ENCODE measurements at places on chromosomes 7 and 10. TPM values are rescaled to one million over a fixed set of nuclear protein-coding genes. Genes with fewer than 3 reads are reported as not detected.

The OR2A1 gene
- not detected for total RNA-seq

- DNase-seq, result no peak
Observed at GRCh38 chr7:108480311-108480710, 24.1 kb upstream of the NRCAM start.

The ZNF853 gene
- total RNA-seq, result 3.7 TPM

The ARID5B gene
- 15.7 TPM for total RNA-seq

The NEUROG3 gene
- 0.14 TPM for total RNA-seq

DNA sequence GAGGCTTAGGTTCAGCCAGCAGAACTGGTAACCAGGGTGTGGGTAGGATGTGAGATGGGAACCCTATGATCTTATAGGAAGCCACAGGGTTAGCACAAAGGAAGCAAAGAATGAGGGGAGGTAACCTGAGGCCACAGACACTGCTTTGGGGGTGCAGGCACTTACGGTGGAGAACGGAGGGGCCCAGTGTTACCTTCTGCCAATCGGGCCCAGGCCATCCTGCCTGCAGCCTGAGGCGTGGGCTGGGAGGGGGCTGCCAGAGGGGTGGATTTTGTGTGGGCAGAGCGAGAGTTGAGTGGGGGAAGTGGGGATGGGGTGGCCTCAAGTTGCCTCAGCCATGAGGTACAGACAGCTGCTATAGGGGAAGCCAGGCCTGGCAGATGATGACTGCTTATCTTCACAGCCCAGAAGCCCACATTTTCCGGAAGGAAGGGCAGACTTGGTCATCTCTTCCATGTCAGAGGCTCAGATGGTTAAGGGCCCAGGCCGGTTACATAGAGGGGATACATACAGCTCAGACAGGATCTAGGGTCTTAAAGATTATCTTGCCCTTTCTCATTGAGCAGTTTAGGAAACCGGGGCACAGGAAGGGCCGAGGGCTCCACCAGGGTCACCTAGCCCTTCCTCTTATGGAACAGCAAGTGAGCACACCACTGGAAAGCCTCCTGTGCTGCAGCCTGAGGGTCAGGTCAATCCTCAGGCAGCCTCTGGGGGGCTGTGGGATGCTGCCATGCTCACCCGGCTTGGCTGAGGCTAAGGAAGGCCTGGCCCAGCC lies 24.4 kb upstream of the VSIR start:
- DNase-seq, result no peak

GRCh38 chr10:128028508-128029289 lies 97.5 kb downstream of the MKI67 start:
- DNase-seq, result no peak

The KLF14 gene
- 0.64 TPM for total RNA-seq

The KCNIP2 gene
- total RNA-seq, result not detected

DNA sequence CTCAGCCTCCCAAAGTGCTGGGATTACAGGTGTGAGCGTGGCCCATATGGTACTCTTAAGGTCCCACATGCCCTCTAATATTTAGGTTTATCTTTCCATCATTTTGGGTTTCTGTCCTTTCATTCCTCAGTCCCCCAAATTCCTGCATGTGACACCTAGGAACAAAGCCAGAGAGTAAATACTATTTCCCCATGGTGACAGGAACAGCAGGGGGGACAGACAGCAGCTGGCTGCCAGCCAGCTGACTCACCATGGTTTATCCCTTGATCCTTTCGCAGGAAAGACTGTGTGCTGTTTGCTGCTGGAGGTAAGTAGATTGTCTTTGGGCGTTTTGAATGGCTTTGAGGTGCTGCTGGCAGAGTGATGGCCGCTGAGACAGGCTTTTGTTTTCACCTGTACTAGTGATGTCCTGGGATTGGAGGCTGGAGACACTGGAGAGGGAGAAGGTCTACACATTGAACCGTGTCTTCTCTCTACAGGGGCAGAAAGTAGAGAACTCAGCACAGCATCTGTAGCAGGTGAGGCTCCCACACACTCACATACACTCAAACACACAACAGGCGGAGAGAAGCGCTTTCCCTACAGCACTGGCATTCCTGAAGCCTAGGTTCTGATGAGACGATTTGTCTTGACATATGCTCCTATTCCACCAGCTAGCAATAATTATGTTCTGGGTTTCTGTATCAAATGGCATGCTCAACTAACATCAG lies 83.7 kb upstream of the EFCAB10 start:
- DNase-seq, result peak; percentile 77

GRCh38 chr7:157529768-157530560 lies 193.2 kb downstream of the DNAJB6 start:
- DNase-seq, result no peak

The GPC2 gene
- 3.6 TPM for total RNA-seq

DNA sequence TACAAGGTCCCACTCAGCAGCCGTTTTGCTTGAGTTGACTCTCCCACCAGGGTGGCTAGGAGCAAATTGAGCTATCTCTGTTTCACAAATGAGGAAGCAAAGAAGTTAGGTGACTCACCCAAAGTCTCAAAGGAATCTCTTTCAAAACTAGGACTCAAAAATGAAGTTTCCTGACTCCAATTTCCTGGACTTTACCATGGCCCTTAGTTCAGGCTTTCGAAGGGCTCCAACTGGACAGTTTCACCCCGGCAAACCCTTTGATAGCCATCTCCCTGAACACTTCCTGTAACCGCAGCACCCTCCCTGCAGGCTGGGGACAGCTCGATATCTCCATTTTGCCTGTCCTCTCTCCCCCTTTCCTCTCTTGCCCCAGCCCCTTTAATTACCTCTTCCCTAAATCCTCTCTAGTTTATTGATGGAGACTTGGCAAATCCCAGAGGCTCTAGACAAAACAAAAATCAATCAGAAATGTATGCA lies 4.7 kb upstream of the AFAP1L2 start:
- DNase-seq, result no peak

- DNase-seq, result no peak
Observed at GRCh38 chr10:2326411-2326810, 589.1 kb upstream of the ADARB2 start.

GRCh38 chr10:47058961-47059391 lies 147.7 kb downstream of the PTPN20 start:
- DNase-seq, result peak; percentile 65

- DNase-seq, result no peak
Observed at GRCh38 chr10:131418681-131419080, 107.2 kb upstream of the TCERG1L start.

- no peak for DNase-seq
Observed at GRCh38 chr10:50470798-50471582, 152.8 kb downstream of the SGMS1 start.

- no peak for DNase-seq
Observed at GRCh38 chr7:100532165-100533022, 6.6 kb upstream of the AGFG2 start.

DNA sequence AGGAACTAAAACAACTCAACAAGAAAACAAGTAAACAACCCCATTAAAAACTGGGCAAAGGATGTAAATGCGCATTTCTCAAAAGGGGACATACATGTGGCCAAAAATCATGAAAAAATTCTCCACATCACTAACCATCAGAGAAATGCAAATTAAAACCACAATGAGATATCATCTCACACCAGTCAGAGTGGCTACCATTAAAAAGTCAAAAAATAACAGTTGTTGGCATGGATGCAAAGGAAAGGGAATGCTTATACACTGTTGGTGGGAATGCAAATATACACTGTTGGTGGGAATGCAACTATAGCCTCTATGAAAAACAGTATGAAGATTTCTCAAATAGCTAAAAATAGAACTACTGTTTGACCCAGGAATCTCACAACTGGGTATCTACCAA lies 60.0 kb upstream of the LANCL2 start:
- no peak for DNase-seq

GRCh38 chr10:659688-660141 lies 29.8 kb downstream of the DIP2C start:
- DNase-seq, result no peak

- DNase-seq, result peak; percentile 84
Observed at GRCh38 chr7:141585592-141586510, 34.6 kb downstream of the AGK start.

- DNase-seq, result no peak
Observed at GRCh38 chr10:71080381-71081228, 131.8 kb upstream of the UNC5B start.

- DNase-seq, result no peak
Observed at GRCh38 chr7:76424413-76425111, at the start of gene ZP3. Gene ZP3 (plus strand): TSS chr7:76424950. CDS start chr7:76424965, 15 bp downstream.

DNA sequence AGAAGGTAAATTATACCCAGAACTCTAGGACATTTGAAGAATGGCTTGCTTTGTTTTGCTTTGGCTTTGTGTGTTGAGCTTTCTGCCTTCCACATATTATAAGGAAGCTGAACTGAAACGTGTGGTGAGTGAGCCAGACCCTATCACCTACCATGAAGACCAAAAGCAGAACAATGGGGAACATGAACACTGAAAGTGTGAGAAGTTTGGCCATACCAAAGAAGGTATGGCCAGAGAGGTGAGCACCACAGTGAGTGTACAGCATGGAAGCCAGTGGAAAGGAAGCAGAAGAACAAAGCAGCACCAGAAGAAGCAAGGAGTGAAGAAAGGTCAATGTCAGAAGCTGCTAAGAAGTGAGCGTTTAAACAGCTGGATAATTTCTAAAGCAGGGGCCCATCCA lies 59.7 kb upstream of the CCDC71L start:
- no peak for DNase-seq

- DNase-seq, result no peak
Observed at GRCh38 chr7:144545330-144545729, 141.8 kb upstream of the NOBOX start.
